Breast epithelium (tissue), 4 donors: ENCODE measurements at places on chromosomes 13 and 19.

- DNase-seq = no peak
These were observed 14.5 kb upstream of the CERS4 start for GRCh38 chr19:8194528-8195267.

- no peak for DNase-seq
These were observed 20.3 kb upstream of the GAS6 start for GRCh38 chr13:113883921-113884804.

- no peak for DNase-seq
These were observed 22.9 kb upstream of the ZNF507 start for GRCh38 chr19:32322541-32322940.

DNA sequence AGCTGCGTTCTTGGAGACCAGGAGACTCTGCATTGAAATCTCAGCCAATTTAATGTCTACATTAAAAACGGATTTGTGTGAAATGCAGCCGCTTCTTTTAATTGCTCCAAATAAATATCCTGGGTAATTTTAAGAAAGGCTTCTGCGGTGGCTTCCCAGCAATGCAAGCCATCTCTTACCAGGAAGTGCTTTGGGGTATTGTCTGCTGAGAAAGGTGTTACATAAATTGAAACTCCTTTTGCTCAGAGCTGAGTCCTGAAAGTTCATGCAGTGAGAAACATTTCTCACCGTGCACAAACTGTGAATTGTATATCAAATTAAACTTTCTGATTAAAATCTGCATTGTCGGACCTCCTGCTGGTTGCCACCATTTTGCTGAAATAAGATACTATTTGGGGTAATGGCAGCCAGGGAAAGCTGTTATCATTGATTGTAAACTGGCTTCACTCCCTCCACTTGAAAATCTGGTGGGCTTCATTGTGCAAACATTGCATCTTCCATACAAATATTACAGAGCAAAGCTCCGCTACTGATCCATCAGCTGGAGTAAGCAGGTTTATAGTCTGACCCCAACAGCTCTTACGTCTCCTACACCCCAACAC, 59.5 kb downstream of the ZIC5 start:
- no peak for DNase-seq

- no peak for DNase-seq
These were observed 238.8 kb upstream of the PCDH20 start for GRCh38 chr13:61654481-61654880.

GRCh38 chr19:41896581-41896942, 13.6 kb downstream of the ARHGEF1 start:
- no peak for DNase-seq
